Prostate gland (tissue), 2 donors: ENCODE measurements at places on chromosomes 13 and 19.

DNA sequence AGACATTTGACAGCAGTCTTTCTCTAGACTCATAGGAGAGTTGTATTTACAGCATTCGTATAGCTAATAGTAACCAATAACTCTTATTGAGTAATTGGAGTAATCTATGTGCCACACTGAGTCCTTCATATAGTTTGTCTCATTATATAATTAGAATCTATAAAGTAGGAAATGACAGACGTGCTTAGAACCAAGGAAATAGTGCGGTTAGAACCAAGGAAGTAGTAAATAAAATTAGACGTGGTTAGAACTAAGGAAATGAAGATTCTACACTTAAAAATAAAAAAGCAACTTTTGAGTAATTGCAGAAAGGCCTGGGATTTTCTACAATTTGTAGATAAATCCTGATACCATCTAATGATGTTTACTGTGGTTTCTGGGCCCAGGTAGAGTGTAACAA is 107.8 kb upstream of the TNFSF11 start:
- DNase-seq: no peak

DNA sequence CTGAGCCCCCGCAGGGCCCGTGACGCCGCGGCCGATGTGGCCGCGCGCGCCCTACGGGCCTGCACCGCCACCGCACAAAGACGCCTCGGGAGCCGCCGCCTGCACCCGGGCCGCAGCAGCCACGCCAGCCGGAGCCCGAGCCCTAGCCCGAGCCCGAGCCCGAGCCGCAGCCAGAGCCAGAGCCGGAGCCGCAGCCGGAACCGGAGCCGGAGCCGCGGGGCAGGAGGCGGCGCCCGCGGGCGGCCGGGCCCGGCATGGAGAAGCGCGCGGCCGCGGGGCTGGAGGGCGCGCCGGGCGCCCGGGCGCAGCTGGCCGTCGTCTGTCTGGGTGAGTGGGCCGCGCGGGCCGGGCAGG is 379 bp downstream of the LRP3 start:
- no peak for DNase-seq

- DNase-seq: no peak
Measured at GRCh38 chr13:42615691-42616090, 41.7 kb downstream of the TNFSF11 start.

GRCh38 chr13:101262306-101262705 is 154.0 kb downstream of the NALCN start:
- no peak for DNase-seq

DNA sequence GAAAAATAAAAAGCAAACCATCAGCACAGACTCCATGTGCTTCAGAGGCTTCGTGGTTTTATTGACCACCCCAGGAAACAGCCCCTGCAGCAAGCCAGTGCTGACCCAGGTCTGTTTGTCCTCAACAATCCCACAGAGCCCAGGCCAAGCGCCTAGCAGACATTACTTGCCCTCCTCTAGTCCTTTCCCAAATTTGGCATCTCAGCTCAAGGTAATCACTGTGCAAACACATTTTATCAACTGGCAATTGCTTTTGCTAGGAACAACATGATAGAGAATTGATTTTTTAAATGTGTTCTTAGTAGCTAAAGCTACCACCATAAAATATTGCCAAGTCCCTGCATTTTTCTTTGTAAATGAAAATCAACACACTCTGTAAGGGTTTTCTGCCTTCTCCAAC is 121.8 kb downstream of the STOML3 start:
- DNase-seq: no peak

GRCh38 chr19:12924621-12925310 is 5.7 kb upstream of the SYCE2 start:
- DNase-seq: no peak

- DNase-seq: no peak
Measured at GRCh38 chr13:58480061-58480460, 848.5 kb downstream of the PCDH17 start.

GRCh38 chr19:9914001-9914314 is 22.4 kb downstream of the OLFM2 start:
- DNase-seq: no peak

DNA sequence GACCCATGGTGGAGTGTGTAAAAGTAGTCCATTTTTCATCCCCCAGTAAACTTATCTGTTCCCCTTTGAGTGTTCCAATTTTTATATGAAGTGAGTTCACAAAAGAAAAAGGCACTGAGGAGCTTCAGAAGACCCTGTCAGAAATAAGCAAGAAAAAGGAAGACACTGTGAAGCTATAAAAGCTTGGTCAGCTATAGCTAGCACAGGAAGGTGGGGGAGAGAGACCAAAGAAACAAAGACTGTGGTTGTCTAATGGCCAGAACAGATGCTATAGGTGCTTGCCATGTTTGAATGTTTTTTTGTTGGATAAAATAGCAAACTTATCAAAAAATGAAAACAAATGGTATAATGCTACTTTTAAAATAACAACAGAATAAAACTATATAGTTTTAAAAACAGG is 46.5 kb downstream of the RCBTB2 start:
- no peak for DNase-seq

- DNase-seq: no peak
Measured at GRCh38 chr19:38718747-38719543, 25.3 kb downstream of the CAPN12 start.

DNA sequence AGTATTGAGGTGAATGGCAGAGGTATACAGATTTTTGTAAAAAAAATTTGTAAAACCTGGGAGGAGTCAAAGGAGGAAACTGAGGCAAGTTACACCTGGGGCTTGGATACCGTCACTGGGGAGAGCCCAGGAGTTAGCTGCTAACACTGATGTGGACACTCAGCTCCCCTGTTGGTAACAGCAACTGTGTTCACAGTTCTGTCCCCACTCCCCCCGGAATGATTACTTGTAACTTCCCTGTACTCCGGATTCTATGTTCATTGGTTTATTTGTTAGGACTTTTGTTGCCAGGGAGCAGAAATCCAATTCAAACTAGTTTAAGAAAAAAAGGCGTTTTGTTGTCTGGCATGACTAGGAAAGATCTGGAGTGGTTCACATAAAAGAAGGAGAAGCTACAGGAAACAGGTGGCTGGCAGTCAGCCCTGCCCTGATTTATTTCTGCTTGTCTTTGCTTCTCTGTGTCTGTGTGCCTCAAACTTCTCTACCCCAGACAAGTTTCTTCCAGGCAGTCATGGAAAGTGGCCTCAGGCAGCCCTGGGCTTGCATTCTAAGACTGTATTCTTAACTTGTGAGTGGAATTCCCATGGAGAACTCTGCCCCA is 2.3 kb upstream of the GPR12 start:
- DNase-seq: no peak

DNA sequence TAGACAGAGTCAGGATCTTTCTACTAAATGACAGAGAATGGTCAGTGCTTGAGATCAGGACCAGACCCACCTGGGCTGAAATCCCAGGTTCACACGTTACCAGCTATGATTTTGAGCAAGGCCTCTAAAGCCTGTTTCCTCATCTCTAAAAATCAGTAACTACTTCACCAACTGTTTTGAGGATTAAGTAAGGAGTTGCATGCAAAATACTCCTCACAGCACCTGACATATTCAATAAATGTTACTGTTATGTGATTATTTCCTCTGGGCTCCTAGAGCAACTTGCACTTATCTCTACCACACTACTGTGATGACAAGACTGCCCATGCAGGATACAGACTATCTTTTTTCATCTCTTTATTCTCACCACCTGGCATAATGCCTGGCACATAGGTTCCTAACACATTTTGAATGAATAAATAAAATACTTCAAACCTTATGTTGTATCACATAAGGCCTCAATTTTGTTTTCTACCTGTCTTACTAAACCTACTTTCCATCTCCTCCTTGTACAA is 1.8 kb downstream of the KATNAL1 start:
- DNase-seq: no peak

- no peak for DNase-seq
Measured at GRCh38 chr19:44587963-44588770, 25.2 kb upstream of the IGSF23 start.

DNA sequence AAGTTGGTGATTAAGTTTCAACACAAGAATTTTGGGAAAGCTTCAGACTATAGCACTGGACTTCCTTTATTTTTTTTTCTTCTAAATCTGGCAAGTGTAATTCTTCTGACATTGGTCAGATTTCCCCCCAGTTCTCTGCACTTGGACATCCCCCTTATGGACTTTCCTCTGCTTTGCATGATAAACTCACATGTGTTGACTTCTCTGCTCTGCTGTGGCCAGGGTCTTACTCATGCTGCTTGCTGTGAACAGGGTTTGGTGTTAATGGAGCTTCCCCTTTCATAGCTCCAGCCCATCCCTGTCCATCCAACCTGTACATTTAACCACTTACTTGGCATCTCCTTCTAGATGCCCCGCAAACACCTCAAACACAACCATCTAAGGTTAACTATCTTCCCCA is 70.5 kb upstream of the SPATA13 start:
- DNase-seq: no peak

DNA sequence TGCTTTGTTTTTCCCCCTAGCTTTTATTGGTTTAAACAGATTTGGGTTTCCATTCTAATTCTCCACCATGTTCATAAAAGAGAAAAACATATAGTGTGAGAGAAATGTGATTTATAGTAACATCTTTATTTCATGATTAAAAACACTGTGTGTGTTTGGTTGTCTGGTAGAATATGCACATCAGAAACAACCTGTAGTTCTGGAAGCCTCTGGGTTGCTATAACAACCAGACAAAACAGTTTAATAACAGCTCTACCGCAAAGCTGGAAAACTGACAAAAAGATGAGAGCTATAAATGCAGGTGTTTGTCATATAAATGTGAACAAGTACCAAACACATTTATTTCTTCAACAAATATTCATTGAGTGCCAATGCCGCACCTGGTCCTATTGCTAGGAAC is 9.8 kb downstream of the KBTBD6 start:
- DNase-seq: no peak

GRCh38 chr13:52931131-52931530 is 82.7 kb upstream of the PCDH8 start:
- DNase-seq: no peak

DNA sequence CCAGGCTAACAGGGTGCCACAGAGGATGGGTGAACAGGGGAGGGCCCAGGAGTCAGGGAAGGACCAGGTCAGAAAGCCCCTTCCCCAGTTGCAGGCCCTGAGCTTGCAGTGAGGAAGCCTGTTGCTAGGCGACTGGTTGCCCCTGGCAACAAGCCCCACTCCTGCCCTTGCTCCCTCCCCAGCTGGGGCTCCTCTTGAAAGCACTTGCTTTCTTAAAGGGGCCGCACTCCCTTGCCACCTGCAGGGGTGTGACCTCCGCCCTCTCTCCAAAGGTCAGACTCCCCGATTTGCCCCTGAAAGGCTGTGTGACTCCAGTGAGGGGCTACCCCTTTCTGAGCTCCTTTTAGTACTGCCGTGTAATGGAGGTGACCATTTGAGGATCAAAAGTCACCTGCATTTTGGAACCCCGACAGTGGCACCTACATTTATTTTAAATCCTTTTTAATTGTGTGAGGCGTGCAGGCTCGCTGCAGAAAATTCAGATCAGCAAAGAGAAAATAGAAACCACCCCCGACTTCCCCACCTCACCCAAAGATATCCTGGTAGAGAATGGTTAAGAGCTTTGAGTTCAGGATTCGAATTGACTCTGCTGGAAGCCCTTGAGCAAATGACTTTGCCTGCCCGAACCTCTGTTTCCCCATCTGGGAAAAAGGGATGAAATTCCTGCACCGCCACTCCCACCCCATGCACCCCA is 4.8 kb downstream of the FCHO1 start:
- no peak for DNase-seq

DNA sequence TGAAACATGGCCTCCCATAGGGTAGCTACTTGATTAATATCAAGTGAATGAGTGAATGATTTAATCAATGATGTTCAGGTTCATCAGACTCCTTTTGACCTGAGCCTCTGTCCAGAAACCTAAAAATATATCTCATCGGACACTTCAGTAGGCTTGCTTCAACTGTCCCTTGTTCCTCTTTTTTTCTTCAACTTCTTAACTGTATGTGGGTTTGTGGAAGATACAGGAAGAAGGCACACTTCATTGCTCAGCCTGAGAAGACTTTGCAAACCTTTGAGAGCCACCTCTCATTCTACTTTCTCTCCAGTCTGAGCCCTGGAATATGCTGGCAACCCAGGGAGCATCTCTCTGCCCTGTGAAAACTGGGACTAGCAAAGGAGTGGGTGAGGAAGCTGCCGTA is 557.0 kb downstream of the FGF9 start:
- DNase-seq: no peak

GRCh38 chr13:38265132-38265497 is 84.5 kb upstream of the UFM1 start:
- no peak for DNase-seq

DNA sequence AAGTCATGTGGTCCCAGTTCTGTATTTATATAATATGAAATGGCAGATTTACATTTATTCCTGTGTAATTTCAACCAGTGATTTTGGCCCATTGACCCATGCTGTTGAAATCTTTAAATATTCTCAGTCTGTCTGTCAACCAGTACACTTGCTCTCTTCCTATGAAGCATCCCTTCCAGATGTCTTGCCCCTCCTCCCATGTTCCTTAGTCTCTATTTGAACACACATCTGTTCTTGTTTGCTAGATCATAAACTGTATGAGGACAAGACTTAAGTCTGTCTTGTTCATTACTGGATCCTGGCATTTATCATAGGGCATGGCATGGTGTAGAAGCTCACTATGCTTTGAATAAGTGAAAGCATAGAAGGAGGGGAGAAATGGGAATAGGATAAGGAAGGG is 34.9 kb downstream of the STARD13 start:
- DNase-seq: no peak

DNA sequence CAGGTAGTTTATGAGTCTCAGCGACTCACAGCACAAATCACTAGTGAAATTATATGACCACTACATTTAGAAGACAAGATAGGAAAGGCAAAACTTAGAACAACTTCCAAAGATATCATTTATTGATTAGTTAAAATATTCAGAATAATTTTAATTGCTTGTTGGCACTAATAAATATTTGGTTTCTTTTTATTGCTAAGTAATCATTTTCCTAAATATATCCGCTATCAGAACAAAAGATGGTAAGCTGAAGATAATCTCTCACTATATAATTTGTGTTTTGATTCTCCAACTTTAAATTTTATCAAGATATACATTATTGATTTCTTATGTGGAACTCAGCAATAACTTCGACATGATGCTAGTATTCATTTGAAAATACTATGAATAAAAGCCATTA is 248.5 kb downstream of the DIAPH3 start:
- DNase-seq: no peak

- no peak for DNase-seq
Measured at GRCh38 chr19:46919324-46919723, 58.5 kb downstream of the ARHGAP35 start.

DNA sequence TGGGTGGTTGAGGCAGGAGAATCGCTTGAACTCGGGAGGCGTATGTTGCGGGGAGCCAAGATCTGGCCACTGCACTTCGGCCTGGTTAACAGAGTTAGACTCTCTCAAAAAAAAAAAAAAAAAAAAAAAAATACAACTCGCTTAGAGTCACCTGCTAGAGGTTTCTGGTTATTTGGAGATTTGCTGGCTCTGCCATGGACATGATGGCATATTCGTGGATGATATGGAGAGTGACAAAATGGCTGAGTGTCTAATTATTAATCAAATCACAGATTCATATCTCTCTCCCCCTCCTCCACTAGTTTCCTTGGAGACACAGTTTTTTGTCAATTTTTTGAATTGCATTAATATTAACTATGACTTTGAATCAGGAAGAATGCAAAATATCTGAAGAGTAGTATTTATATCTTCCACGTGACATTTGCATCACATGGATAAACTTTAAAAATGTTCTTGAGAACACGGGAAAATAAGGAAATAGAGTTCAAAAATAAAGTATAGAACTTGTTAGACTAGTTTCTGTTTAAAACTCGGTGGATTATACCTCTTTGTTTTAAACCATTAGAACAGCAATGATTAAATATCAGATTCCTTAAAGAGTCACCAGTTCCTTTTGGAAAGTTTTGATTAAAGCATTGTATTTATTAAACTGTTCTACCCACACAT is 47.8 kb downstream of the KLF5 start:
- DNase-seq: no peak

GRCh38 chr19:3580156-3580934 is 4.9 kb upstream of the GIPC3 start:
- no peak for DNase-seq
